Neural crest cell (in vitro differentiated cells): ENCODE measurements at places on chromosomes 13 and 19. TPM values are rescaled to one million over a fixed set of nuclear protein-coding genes. Genes with fewer than 3 reads are reported as not detected.

TMEM145 gene
- 18.4 and 19.4 TPM in 2 replicates for total RNA-seq

- DNase-seq, result no peak
Observed at GRCh38 chr13:42707048-42707447, 74.3 kb upstream of the FAM216B start.

- DNase-seq, result no peak
Observed at GRCh38 chr19:13001502-13002165, 6.4 kb downstream of the NFIX start.

DNA sequence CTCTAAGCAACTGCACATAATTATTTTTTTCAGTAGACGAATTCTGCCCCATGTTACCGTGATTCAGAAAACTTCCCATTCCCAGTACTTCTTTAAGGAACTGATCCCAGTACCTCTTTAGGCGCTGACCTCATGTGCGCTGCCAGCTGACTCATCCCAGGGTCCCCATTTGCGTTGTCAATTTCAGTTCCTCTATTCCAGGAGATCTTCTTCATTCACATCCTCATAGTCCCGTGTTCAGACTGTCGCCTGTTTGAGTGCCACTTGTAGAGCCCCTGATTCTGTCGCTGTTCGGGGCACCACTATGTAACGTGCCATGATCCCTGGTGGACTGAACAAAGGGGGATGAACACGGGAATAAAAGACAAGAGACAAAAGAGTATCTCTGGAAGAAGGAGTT, 16.4 kb downstream of the FPR3 start:
- no peak for DNase-seq
